ENCODE measurements at places on chromosomes 13 and 19.

DNA sequence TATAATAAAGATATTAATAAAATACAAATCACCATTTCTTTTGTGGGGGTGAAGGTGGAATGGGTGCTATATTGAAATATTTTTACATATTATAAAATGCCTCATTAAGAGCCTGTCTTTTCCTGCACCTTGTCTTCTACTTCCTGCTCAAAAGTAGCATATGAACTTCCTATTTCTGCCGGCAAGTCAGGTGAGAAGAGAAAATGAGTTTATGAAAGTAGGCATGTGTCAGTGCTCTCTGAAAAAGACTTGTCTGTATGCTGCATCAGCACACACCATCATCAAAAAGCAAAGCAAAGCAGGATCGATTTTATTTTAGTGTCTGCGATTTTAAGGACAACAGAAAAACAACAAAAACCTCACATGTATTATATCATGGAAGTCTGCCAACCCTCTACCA, 114.2 kb downstream of the RAP2A start:
- no peak for DNase-seq

DNA sequence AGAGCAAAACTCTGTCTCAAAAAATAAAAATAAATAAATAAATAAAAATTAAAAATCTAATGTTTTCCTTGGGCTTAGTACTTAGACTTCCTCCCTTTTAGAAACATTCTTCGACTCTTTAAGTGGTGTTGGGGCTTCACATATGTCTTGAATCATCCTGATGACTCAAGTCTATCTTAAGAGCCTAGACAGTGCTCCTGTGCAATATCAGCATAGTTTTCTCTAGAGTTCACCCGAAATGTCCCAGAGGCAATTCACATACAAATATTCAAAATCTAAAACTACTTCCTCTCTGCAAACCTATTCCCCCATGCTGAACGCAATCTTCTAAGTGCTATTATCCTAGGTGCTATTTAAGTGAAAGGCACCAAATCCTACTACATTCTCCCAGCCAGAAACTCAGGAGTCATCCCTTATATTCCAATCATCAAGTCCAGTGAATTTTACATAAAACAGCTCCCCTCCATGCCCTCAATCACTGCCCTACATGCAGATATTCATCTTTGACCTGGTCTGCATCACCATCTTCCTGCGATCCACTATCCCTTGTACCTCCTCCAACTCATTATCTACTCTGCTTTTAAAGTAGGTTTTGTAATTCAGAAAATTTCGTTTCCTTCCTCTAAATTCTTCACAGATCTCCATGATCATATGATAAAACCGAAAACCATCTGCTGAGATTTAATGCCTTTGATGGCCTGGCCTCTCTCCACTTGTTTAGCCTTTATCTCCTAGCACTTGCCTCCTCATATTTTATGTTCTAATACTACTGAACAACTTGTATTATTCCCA, 102.7 kb downstream of the ELF1 start:
- no peak for DNase-seq

- DNase-seq: no peak
Measured at GRCh38 chr13:114063545-114064449, 68.6 kb downstream of the RASA3 start.

DNA sequence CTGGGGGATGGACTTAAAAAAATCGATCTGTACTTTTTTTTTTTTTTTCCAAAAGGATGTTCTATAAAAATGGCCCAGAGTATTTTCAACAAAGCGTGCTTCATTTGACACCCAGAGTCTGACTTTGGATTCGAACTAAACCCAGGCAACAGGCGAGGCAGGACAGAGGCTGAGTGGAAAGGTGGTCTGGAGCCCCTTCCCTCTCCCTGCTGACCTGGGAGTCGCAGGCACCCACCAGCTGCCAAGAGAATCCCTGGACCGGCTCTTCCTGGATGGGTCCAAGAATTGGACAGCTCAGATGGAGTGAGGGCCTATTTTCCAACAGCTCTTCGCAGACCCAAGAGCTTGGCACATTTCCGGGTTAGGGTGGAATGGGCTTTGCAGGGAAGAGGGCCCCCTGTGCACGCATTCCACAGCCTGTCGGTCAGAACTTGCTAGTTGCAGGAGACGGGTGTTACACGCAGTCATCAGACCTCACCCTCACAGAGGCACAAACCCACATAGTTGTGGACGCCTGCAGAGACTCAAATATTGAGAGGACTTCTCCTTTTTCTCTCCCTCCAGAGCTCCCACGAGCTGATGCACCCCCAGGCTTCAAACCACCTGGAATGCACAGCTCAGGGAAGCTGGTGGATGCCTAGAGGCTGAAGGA, 15.2 kb downstream of the KCTD15 start:
- DNase-seq: no peak

- DNase-seq: no peak
Measured at GRCh38 chr19:3668331-3669081, 31.8 kb downstream of the PIP5K1C start.

Measured in activated CD8-positive, alpha-beta memory T cell treated with anti-CD3 and anti-CD28 coated beads, Interleukin-2, amount 50 U/mL, for 4 hours (primary cell).